ENCODE measurements at places on chromosomes 11 and 22. TPM values are rescaled to one million over a fixed set of nuclear protein-coding genes. Genes with fewer than 3 reads are reported as not detected.

DNA sequence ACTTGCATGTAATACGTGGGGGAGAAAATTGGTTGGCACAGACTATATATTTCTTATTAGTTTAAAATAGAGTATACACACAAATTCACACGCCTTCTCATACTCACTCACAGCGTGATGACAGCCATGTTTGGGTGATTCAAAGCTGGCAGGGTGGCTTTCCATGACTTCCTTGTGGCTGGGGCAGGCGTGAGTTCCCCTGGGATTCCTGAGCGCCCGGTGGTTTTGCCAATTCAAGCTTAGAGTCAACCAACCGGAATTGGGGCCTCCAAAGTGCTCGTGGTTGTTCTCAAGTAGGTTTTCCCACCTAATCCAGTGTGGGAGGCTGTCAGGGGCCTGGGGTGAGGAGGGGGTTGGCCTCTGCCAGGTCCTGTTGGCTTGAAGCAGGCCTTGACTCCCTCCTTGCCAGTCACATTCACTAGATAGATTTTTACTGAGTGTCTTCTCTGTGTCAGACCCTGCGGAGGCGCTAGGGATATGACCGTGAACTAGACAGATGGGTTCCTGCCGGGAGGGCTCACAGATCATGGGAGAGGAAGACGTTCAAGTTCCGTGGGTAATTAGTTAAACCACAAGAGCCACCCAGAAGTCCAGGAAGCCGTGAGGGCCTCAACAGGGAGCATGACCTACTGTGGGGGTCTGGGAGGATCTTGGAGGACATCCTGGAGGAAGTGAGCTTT, 11.5 kb downstream of the PKNOX2 start:
- H3K36me3 ChIP-seq, result no peaks in the 10 kb centered on the region
- H3K27ac ChIP-seq, result no peak overlapping the region
- H3K4me1 ChIP-seq, result peaks cover 2% of the 10 kb centered on the region
- H3K4me3 ChIP-seq, result no peak overlapping the region
- H3K27me3 ChIP-seq, result no peaks in the 10 kb centered on the region

DNA sequence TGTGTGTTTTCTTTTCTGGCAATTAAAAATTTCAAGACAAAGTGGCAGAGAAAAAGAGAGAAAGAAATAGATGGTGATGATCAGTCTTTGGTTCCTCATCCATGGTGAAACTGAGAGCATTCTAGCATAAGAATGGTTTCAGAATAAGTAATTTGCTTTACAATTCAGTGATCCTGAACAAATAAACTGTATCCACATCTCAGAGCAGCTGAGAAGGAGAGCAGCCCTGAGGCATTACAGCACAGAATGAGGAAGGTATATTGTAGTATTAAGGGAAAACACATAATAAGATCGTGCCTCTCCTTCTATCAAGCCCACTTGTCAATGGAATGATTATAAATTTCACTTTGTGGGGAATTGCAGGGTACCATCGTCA, 17.4 kb downstream of the LUZP2 start:
- no peak overlapping the region for H3K4me3 ChIP-seq
- H3K27me3 ChIP-seq, result no peaks in the 10 kb centered on the region
- H3K4me1 ChIP-seq, result peaks cover 2% of the 10 kb centered on the region
- DNase-seq, result no peak
- H3K36me3 ChIP-seq, result no peaks in the 10 kb centered on the region

DNA sequence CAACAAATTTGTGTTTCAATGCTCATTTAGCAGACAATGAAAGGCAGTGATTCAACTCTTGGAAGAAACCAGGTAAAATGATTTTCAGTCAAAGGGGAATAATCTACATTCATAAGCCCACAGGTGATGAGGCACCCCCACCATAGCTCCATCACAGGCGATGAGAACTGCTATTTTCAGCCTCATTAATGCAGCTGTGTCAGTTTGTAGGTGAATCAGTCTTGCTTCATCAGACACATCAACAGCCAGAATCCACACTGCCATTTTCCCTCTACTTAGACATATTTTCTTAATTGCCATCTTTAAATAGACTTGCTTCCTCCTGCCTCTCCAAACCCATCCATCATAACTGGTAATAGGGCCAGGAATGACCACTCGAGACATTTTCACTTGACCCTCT, 701.0 kb downstream of the OPCML start:
- DNase-seq, result no peak
- H3K4me1 ChIP-seq, result no peaks in the 10 kb centered on the region
- H3K27me3 ChIP-seq, result no peaks in the 10 kb centered on the region
- H3K4me3 ChIP-seq, result no peak overlapping the region
- H3K27ac ChIP-seq, result no peak overlapping the region

- H3K27me3 ChIP-seq, result no peaks in the 10 kb centered on the region
- no peak overlapping the region for H3K4me3 ChIP-seq
- no peaks in the 10 kb centered on the region for H3K36me3 ChIP-seq
- no peak overlapping the region for H3K27ac ChIP-seq
- H3K4me1 ChIP-seq, result 0 out of 2 replicates have a peak, but pooled peaks cover 2% of the 10 kb centered on the region
- DNase-seq, result peak; percentile 66
Observed at GRCh38 chr11:105000797-105001196, 22.2 kb downstream of the CASP5 start.

DNA sequence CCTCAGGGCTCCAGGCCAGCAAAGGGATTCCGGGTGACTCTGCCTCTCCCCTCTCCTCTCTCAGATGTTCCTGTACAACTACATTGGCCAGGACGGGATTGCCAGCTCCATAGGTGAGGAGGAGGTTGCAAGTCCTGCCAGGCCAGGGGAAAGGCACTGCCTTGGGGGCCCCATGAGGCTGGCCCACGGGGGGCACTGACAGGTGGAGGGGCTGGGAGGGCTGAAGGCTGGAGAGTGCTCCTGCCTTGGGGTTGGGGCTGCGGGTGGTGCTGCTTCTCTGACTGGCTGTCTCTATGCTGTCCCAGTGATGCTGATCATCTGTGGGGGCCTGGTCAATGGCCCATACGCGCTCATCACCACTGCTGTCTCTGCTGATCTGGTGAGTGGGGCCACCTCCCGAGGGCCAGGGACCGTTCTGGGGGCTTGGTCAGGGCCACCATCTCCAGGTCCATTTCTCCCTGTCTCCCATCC, 21.7 kb downstream of the SLC37A2 start:
- H3K4me1 ChIP-seq, result no peaks in the 10 kb centered on the region
- no peaks in the 10 kb centered on the region for H3K27me3 ChIP-seq
- no peak for DNase-seq
- H3K4me3 ChIP-seq, result no peak overlapping the region

The CD3G gene
- not detected for total RNA-seq

DNA sequence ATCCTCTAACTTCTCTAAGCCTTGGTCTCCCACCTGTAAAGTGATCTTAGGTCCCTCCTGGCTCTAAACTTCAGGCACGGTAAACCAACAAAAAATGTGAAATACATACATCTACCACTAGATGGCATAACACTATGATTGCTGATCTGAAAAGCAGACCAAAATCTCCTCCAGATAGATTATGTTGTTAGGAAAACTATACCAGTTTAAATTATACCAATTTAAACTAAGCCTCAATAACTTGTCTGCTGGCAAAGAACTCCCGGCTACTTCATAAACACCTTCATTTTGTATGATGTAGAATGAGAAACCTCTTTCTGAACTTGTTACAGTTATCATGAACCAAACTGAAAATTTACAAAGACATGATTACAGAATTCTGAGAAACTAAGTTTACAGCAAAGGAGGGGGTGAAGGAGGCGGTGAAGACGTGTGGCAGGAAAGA, 85.9 kb downstream of the SBF2 start:
- H3K27ac ChIP-seq, result no peak overlapping the region
- H3K4me3 ChIP-seq, result no peak overlapping the region
- H3K4me1 ChIP-seq, result peaks cover 5% of the 10 kb centered on the region
- no peaks in the 10 kb centered on the region for H3K27me3 ChIP-seq
- DNase-seq, result no peak
- peaks cover 15% of the 10 kb centered on the region for H3K36me3 ChIP-seq

The AHNAK gene
- total RNA-seq, result 15.2 TPM

GRCh38 chr22:23034621-23035556, 35.4 kb upstream of the GNAZ start:
- H3K4me3 ChIP-seq, result no peak overlapping the region
- no peaks in the 10 kb centered on the region for H3K27me3 ChIP-seq
- no peaks in the 10 kb centered on the region for H3K4me1 ChIP-seq
- H3K36me3 ChIP-seq, result peaks cover 12% of the 10 kb centered on the region

GRCh38 chr11:35139722-35140282, 831 bp downstream of the CD44 start:
- H3K4me3 ChIP-seq, result peak overlapping the region; percentile 78
- peaks cover 19% of the 10 kb centered on the region for H3K27me3 ChIP-seq
- H3K27ac ChIP-seq, result no peak overlapping the region
- no peak for DNase-seq

GRCh38 chr11:3357994-3358676, 20.8 kb downstream of the ZNF195 start:
- no peak overlapping the region for H3K27ac ChIP-seq
- no peak overlapping the region for H3K4me3 ChIP-seq
- H3K4me1 ChIP-seq, result no peaks in the 10 kb centered on the region
- no peak for DNase-seq

GRCh38 chr11:103648054-103648453, 388.4 kb upstream of the DDI1 start:
- H3K4me1 ChIP-seq, result no peaks in the 10 kb centered on the region
- no peak overlapping the region for H3K4me3 ChIP-seq

The IFITM10 gene
- 0.77 TPM for total RNA-seq

GRCh38 chr11:75214843-75215242, 25.7 kb upstream of the TPBGL start:
- no peak overlapping the region for H3K27ac ChIP-seq
- H3K4me3 ChIP-seq, result no peak overlapping the region
- DNase-seq, result no peak
- H3K36me3 ChIP-seq, result no peaks in the 10 kb centered on the region
- no peaks in the 10 kb centered on the region for H3K27me3 ChIP-seq

The DDX10 gene
- 46.2 TPM for total RNA-seq

DNA sequence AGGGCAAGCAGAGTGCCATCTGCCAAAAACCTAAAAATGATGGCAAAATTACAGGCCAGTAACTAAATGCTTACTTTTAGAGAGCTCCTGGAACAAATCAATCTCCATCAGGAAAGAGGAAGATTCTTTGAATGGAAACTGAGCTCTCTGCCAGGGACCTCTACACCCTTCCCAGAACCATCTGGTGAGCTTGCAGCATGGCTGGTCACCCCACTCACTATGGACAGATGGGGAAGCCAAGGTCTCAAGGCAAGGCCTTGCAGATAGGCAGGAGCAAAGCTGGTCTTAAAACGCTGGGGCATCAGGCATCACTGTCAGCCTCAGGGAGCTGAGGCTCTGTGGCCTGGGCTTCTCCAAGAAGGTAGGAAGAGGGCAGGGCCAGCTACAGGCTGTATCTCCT, 36.2 kb downstream of the SERGEF start:
- H3K4me3 ChIP-seq, result no peak overlapping the region
- no peak overlapping the region for H3K27ac ChIP-seq
- H3K27me3 ChIP-seq, result no peaks in the 10 kb centered on the region
- H3K36me3 ChIP-seq, result peaks cover 10% of the 10 kb centered on the region
- no peak for DNase-seq

Measured in H9 (cell line).